Kidney tubule cell (primary cell): ENCODE measurements at places on chromosomes 1 and 21.

GRCh38 chr1:244046907-244047611 is 4.0 kb upstream of the ZBTB18 start:
- peak; percentile 49 for DNase-seq

- no peak for DNase-seq
These were observed 590.8 kb upstream of the PRMT6 start for GRCh38 chr1:106465666-106466065.

DNA sequence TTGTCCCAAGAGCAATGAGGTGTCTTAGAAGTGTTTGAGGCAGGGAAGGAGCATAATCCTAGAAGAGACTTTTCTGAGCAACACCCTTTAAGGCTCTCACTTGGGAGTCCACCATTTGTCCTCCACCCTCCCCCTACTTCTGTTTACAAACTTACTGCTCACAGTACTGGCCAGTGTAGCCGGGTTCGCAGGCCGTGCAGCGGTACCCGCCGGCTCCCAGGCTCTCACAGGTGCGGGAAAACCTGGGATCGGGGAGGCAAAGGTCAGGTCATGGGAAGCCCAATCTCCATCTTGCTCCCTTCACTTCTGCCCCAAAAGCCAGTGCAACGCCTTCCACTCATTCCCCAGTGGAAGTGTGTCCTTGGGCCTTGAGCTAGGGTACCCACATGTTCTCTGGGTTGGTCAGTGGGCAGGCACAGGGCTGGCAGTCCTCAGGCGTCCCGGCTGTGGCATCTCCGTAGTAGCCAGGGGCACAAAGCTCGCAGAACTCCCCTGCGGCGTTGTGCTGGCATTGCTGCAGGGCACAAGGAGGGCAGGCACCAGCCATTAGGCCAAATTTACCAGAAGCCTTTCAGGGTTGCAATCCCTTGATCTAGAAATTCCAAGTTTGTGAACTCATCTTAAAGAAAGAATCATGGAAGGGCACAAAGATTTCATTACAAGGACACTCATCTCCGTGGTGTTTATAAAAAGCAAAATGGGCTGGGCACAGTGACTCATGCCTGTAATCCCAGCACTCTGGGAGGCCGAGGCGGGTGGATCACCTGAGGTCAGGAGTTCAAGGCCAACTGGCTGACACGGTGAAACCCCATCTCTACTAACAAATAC is 49.8 kb downstream of the LDLRAD2 start:
- DNase-seq: peak; percentile 66

GRCh38 chr1:1361982-1362423 is 3.6 kb upstream of the MXRA8 start:
- DNase-seq: peak; percentile 54

DNA sequence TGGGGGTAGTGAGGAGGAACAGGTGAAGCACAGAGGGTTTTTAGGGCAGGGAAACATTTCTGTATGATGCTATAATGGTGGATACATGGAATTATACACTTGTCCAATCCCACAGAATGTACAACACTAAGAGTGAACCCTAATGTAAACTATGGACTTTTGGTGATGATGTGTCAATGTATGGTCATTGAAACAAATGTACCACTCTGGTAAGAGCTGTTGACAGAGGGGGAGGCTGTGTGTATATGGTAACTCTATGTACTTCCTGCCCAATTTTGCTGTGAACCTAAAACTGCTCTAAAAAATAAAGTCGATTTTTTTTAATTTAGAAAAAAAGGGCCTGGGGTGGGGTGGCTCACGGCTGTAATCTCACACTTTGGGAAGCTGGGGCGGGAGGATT is 22.9 kb downstream of the ASAP3 start:
- no peak for DNase-seq

DNA sequence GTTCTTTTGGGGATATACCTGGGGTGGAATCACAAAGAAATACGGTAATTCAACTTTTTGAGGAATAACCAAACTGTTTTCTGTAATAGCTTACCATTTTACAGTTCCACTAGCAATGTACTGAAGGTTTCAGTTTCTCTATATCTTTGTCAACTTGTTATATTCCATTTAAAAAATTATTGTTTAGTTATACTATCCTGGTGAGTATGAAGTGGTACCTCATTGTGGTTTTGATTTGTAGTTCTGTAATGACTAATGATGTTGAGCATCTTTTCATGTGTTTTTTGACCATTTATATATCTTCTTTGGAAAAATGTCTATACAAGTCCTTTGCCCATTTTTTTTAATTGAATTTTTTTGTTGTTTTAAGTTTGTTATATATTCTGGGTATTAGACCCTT is 39.4 kb downstream of the MAST2 start:
- DNase-seq: no peak
